Activated naive CD8-positive, alpha-beta T cell treated with anti-CD3 and anti-CD28 coated beads, Interleukin-2, amount 10 ng/mL, durations not matched to agents 7 days and 5 days (primary cell): ENCODE measurements at places on chromosomes 2 and 18. TPM values are rescaled to one million over a fixed set of nuclear protein-coding genes. Genes with fewer than 3 reads are reported as not detected.
A peak's percentile ranks its signal among the peaks of the same experiment; 100 is the strongest.

DNA sequence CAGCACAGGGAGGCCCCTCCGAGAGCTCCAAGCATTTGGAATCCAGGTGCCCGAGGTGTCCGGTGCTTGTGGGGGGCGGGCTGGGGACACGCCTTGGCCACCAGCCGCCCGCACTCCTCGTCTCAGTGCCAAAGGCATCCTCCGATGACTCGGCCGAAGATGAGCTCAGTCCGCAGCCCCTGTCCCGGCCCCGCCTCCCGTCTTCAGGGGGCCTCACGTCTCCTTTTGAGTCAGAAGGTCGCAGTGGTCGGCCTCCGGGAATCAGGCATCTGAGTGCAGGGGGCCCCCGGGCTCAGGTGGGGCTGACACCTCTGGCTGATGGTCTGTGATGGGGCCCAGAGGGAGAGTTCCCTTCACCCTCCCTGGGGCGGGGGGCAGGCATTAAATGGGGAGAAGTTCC lies 74.8 kb downstream of the NFATC1 start:
- peaks cover 20% of the 10 kb centered on the region for H3K36me3 ChIP-seq
- no peak for DNase-seq
- no peaks in the 10 kb centered on the region for H3K27me3 ChIP-seq
- H3K4me1 ChIP-seq = peaks cover 7% of the 10 kb centered on the region
- no peak overlapping the region for H3K27ac ChIP-seq

DNA sequence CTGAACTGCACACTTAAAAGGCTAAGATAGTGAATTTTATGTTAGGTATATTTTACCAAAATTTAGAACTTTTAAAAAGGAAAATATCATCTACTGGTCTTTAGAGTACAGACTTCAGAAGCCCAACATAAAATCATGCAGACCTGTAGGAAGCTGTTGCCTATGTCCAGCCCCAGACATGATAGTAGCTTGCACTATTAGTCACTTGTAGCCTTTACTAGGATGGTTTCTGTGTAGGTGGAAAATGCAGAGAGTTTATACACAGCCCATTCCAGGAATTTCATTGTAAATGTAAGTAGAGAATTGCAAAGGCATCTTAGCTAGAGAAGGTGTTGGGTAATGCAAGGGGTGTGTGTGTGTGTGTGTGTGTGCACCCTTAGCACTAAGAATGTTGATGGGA lies 640.2 kb downstream of the RNF144A start:
- H3K27ac ChIP-seq = no peak overlapping the region
- peaks cover 14% of the 10 kb centered on the region for H3K4me1 ChIP-seq
- peaks cover 43% of the 10 kb centered on the region for H3K36me3 ChIP-seq
- DNase-seq = no peak

DNA sequence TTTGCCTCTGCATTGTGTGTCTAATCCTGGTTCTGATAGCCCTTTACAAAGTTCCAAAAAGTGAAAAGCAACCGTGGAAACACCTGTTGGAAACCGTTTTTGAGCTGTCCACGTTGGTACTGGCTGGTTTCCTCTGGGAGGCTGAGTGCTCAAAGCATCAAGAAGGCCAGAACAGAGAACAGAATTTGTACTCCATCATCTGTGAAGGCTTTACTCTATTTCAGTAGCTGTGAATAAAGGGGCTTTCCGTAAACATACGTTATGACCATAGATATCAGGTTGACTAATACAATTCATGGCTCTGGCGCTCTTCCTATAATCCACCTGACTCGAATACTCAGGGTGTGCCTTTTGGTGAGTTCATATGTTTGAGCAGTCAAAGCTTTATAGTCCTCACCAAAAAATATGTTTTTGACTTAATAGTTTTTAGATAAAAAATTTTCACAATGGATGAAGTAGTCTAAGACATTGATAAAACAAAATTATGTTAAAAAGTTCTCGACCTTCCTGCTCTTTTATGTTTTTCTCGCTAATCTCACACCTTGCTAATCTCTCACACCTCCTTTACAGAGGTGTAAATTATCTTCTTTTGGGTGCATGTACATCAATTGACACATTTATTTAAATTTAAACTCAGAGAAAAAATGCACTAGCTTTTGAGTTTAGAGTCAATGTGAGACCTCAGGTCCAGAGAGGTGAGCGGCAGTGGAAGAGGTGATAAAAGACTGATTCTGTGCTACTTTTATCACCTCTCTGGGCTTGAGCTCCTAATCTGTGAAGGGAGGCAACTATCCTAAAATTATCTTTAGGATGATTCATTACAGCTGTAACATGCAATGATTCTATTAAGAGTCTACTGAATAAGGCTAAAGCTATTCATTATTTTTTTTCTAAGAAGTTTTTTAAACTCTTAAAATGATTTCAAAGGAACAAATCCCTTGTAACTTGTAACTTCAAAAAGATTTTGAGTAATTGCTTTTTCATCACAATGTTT lies 65.3 kb downstream of the CXCR4 start:
- no peak for DNase-seq
- H3K27me3 ChIP-seq = no peaks in the 10 kb centered on the region
- H3K36me3 ChIP-seq = peaks cover 4% of the 10 kb centered on the region
- H3K4me1 ChIP-seq = peaks cover 78% of the 10 kb centered on the region
- peak overlapping the region; percentile 63 for H3K4me3 ChIP-seq
- peak overlapping the region; percentile 94 for H3K27ac ChIP-seq

DNA sequence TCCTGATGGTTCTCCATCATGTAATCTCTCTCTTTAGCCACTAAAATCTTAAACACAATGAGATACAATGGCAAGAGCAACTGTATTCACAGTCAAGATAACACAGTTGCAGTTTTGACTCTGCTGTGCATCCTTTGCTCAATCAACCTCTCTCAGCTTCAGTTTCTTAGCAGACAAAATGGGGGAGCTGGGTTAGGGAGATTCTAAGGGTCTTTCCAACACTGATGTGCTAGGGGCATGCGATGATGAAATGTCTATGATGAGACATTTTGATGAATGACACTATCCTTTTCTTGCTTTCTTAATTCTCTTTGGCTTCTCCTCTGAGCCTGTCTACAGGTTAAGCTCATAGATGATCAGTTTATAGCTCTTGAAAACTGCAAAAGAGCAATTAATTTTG lies 1.1 kb downstream of the SERPINB10 start:
- H3K4me1 ChIP-seq = no peaks in the 10 kb centered on the region
- H3K27ac ChIP-seq = no peak overlapping the region
- no peak overlapping the region for H3K4me3 ChIP-seq
- no peak for DNase-seq

TLX2 gene
- total RNA-seq = 0.69 TPM
